ENCODE measurements at places on chromosomes 1 and 21. TPM values are rescaled to one million over a fixed set of nuclear protein-coding genes. Genes with fewer than 3 reads are reported as not detected.

DNA sequence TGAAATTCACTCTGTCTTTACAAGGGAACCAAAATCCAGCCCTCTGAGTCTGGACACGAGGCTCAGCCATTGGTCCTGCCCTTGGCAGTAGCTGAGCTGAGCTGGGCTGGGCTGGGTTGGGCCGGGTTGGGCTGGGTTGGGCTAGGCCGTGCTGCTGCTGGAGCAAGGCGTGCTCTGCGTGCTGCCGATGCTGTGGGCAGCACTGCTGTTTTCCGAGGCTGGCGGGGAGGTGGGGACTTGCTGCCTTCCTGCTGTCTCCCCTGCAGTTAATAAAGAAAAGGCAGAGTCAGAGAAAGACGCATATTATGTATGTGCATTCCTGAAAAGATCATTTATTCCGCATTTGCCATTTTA, 182.9 kb downstream of the CDC7 start:
- no peak for DNase-seq

- peak; percentile 91 for DNase-seq
These were observed 12.0 kb downstream of the MEGF6 start for GRCh38 chr1:3599286-3599811.

DNA sequence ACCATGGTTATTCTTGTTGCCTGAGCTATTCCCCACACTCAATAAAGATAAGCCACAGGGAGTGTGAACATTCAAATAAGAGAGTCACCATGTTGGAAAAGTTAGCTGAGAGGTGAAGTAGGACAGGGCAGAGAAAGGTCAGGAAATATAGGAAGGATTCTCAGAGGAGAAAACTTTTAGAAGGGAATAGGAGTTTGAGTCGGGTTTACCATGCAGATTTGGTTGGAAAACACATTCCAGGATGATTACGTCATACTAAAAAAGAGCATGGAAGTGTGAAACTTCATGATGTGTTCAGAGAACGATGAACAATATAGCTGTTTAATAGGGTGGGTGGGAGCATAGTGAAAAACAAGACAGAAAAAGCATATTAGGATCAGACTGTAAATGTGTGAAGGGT, 1125.3 kb upstream of the ADGRL2 start:
- DNase-seq, result no peak

DNA sequence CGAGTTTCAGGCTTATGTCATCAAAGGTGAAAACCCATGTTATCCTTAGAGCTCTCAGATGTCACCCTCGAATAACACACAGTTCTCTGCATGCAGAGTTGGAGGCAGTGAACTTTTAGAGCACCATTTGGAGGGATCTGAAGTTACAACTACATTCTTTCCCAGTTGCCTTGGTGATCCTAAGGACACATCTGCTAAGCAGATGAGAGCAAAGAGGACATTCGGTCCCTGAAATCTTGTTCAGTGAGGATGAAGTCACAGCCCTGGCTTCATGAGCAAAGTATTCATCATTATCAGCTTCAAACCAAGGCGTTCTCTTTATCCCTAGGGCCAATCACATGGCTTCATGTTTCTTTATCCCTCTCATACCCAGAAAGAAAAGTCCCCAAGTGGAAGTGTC, 23.1 kb upstream of the MCOLN2 start:
- peak; percentile 68 for DNase-seq

GRCh38 chr1:203563291-203563690, 63.3 kb upstream of the ATP2B4 start:
- peak; percentile 85 for DNase-seq

- no peak for DNase-seq
These were observed 675.2 kb upstream of the NR5A2 start for GRCh38 chr1:199352351-199352750.

DNA sequence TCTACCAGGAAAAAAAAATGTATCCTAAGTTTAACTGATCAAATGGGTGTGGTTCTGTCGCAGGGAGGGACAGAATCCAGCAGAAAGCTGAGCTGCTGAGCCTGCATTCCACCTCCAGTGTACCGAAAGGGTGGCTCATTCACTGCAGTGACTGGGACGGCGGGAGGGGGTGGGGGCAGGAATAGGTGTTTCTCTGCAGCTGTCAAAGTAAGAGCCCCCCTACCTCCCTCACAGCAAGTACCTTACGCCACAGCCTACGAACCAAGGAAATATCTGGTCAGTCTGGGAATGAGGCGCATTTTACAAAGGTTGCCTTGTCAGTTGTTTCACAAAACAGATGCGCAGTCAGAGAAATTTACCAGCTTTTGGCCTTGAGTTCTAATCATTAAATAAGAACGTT, 1.7 kb downstream of the S100B start:
- DNase-seq, result peak; percentile 55

DNA sequence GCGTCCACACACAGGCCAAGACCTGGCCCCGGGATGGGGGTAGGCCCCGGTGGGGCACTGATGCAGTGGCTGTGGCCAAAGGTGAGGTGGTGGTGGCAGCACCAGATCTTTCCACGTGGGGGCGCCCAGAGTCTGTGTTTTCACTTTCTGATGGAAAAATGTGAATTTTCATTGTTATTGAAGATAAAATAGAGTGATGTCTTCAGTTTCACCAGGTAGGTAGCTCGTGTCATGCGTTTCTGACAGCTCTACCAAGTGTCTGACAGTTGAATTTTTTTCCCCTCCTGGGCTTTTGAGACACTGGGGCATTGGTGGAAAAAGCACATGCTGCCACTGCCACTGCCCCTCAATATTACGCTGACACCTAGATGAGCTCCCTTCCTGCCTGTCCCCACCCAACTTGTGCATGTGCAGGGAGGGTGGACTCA, 40.0 kb upstream of the MAGOH start:
- peak; percentile 99 for DNase-seq

DNA sequence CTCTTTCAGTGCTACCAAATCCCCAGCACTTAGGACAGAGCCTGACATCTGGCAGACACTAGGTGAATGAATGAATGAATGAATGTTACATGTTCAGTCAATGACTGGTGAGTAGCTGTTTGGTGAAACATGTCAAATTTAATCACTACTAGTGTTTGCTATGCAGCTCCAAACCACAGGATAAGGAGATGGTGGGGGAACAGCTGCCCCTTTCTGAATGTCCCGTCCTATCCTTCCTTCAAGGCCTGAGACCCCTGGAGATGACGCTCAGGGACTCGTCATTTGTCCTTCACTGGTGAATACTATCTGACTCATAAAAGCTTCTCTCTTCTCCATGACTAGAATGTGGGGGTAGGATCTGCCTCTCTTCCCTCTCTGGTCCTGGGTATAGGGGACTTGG, 175.4 kb downstream of the HIVEP3 start:
- DNase-seq, result no peak

- no peak for DNase-seq
These were observed 31.7 kb downstream of the SLC19A1 start for GRCh38 chr21:45510466-45510955.

- no peak for DNase-seq
These were observed 47.3 kb upstream of the PLPPR4 start for GRCh38 chr1:99216956-99217355.

DNA sequence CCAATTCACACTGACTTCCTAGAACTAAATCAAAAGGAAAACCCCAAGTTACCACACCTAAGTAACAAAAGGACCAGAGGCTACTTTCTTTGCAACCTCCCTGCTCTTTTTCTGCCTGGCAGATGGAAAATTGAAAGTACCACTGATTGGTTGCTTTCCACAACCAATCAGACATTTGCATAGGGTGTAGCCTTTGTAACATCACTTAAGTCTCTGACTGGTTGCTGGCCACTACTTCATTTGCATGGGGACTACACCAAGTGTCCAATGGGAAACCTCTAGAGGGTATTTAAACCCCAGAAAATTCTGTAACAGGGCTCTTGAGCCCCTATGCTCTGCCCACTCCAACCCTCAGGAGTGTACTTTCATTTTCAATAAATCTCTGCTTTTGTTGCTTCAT, 365.0 kb downstream of the LTN1 start:
- DNase-seq, result no peak

- DNase-seq, result peak; percentile 91
These were observed at the start of gene SLC22A15 for GRCh38 chr1:115976062-115976920. Gene SLC22A15, plus strand, starts transcription at chr1:115976513. Its CDS starts 115 bp downstream, at chr1:115976628.

DNA sequence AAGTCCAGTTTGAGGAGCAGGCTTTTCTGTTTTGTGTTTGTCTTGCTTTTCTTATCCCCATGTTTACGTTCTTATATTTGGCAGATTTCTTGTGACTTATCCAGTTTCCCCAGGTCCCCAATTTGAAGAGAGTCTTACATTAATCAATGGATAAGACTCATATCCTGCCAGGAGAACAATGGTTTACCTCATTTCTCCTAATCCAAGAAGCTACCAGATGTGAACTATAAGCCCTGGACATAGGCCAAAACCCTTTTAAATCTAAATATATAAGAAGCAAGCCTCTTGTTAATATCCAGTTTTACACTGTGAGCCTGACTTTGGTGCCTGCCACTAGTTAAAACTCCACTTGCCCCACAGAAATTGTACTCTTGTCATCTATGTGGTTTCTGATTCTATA, 15.1 kb upstream of the COP1 start:
- DNase-seq, result no peak

DNA sequence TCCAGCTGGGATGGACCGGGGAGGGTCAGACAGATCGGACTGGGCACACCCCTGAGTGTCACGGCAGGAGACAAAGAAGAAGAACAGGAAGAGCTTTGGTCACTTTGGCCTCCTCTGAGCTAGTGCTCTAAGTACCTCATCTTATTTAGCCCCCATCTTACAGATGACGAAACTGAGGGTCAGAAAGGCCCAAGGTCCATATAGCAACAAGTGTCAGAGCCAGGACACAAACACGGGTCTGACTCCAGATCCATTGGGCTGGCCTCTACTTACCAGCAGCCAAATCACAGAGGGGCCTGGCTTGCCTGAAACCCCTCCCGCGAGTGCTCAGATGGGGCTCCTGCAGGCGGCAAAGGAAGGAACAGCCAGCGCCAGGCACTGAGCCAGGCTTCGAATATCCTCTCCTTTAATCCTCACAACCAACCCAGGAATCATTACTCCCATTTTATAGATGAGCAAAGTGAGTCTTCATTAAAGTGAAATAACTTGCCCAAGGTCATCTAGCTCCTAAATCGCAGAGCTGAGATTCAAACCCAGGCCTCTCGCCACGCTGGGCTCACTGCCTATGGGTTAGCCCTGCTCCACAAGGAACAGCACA, 25.7 kb upstream of the SELENON start:
- DNase-seq, result peak; percentile 68

GRCh38 chr1:235277709-235278108, 50.3 kb downstream of the ARID4B start:
- peak; percentile 46 for DNase-seq

DNA sequence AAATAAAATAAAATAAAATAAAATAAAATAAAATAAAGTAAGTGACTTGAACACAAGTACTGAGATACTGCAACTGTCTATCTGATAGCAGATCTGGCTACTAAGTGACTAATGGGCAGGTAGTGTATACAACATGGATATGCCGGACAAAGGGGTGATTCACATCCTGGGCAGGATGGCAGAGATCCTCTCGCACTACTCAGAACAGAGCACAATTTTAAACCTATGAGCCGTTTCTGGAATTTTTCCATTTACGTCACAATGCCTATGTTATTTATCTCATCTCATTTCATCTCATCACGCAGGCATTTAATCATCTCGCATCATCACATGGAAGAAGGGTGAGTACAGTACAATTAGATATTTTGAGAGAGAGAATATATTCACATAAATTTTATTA, 233.3 kb upstream of the COA6 start:
- DNase-seq, result no peak

- no peak for DNase-seq
These were observed 627 bp downstream of the ADARB1 start for GRCh38 chr21:45074818-45075595.

DNA sequence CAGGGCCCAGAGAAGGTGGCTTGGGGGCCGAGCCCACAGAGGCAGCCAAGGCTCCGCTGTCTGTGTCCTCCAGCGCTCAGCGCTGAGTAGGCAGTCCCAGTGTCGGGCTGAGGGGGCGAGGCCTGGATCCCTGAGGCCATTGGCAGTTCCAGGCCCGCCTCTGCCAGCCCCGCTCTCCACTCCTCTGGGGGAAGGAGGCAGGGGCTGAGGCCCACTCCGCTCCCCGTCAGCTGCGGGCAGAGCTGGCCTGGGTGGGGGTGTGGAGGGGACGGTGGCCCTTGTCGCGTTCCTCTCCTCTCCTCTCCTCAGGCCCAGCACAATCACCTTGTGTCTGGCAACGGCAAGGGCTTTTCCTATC, 132.8 kb downstream of the CASZ1 start:
- peak; percentile 98 for DNase-seq

DNA sequence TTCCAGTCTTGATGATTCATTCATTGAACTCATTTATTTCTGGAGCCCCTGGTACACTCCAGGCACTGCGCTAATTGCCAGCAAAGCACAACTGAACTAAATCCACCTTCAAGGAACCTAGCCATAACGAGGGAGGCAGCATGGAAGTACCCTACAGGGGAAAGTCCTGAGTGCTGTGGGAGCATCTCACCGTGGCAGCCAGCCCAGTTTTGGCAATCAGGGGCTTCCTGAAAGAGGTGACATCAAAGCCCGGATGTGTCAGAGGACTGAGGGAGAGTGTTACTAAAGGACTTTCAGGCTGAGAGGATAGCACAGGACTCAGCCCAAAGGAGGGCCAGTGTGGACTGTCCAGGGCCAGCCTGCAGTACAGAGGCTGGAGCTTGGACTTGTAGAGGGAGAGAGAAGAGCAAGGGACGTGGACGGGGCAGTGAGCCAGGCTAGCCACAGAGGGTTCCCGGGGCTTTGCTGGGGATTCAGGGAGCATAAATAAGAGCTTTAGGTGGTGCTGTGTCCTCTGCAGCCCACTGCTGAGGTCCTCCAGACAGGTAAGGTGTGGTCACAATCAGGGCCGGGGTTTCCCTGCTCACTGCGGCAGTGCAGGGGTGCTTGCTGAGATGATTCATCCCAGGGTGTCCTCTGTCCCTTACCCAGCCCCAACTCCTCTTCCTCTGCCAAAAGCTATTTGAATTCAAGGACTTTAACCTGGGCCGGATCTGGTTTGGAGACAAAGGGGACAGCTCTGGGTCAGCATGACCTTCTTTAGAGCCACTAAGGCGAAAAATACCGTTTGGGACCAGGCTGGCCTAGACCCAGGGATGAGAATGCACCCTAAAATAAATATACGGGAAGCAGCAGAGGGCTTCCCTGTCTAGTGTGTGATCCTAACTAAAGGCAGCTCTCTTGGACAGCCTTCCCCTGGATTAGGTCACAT, 128.3 kb downstream of the EDEM3 start:
- DNase-seq, result no peak

GRCh38 chr1:240515505-240515904, 96.5 kb downstream of the GREM2 start:
- peak; percentile 69 for DNase-seq

- peak; percentile 61 for DNase-seq
These were observed 11.4 kb downstream of the THBS3 start for GRCh38 chr1:155196103-155196892.

The TFF3 gene
- total RNA-seq, result not detected

The GJA5 gene
- total RNA-seq, result not detected

The ILF2 gene
- total RNA-seq, result 130 TPM

The LYPD8 gene
- not detected for total RNA-seq

The SAMSN1 gene
- under 0.01 TPM for total RNA-seq

The SIPA1L2 gene
- total RNA-seq, result 6.9 TPM

The OR10J5 gene
- not detected for total RNA-seq

The TTC3 gene
- total RNA-seq, result 410 TPM

The WDR64 gene
- total RNA-seq, result not detected

The AMY1A gene
- not detected for total RNA-seq

The LEFTY2 gene
- not detected for total RNA-seq

The HPCA gene
- total RNA-seq, result not detected

The CELA2A gene
- total RNA-seq, result not detected

All from osteoblast (primary cell).